ENCODE measurements at places on chromosomes 13 and 19. TPM values are rescaled to one million over a fixed set of nuclear protein-coding genes. Genes with fewer than 3 reads are reported as not detected.

DNA sequence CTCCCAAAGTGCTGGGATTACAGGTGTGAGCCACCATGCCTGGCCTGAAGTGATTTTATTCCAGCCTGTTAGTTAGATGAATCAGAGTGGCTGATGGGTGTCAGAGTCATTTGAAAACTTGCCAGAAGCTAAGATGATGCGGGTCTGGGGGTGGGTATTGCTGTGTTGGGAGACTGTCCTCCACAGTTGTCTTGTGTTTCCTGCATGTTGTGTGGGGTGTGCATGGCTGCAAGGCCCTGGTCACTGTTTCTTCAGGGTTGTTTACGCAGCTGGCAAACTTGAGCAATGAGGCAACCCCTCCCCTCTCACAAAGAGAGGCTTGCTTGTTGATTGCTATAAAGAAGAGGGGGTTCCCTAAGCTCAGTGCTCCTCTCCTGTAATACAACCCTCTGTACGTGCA is 71.8 kb downstream of the TRPM4 start:
- DNase-seq: no peak

SYDE1 gene
- total RNA-seq: 20.4 TPM

FTL gene
- total RNA-seq: 1,526 TPM

CCDC106 gene
- total RNA-seq: 12.3 TPM

DNA sequence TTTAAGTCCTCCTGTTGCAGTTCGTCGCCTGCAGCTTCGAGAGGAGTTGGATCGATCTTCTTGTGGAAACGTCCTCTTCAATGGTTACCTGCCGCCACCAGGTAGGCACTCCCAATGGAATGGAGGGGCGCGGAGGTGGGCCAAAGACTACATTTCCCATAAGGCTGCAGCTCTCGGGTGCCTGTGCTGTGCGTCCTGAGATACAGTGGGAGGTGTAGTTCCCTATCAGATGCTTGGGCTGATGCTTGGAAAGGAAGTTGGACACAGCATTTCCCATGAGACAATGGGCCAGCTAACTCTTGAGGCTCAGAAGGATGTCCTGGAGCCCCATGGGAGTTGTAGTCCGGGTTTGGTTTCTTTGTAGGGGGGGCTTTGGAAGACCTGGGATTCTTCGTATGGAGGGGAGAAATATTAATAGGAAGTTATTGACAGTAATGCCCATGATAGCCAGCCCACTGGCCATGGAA is 1.8 kb downstream of the SHKBP1 start:
- no peak for DNase-seq

DNA sequence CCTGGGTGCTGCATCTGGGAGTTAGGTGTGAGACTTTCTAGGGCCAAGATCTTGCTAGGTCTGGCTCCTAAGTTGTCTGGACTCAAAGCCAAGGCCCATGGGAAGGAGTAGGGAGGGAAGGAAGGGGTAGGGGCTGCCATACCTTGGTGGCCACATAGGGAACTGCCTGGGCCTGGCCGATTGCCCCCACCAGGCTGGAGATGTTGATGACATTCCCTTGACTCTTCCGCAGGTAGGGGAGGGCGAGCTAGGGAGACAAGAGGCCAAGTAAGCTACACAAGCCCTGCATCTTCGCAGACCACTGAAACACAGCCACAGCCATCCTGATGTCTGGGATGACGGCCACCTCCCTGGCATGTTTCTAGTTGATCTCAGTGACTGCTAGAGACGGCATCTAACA is 4.1 kb upstream of the BCAT2 start:
- no peak for DNase-seq

All from ureter (tissue), 1 donor.